Activated naive CD4-positive, alpha-beta T cell treated with anti-CD3 and anti-CD28 coated beads, Interleukin-2, amount 10 ng/mL, durations not matched to agents 7 days and 5 days (primary cell): ENCODE measurements at places on chromosomes 3 and 15.

- no peak for DNase-seq
These were observed 25.5 kb downstream of the TMEM41A start for GRCh38 chr3:185473290-185473815.

DNA sequence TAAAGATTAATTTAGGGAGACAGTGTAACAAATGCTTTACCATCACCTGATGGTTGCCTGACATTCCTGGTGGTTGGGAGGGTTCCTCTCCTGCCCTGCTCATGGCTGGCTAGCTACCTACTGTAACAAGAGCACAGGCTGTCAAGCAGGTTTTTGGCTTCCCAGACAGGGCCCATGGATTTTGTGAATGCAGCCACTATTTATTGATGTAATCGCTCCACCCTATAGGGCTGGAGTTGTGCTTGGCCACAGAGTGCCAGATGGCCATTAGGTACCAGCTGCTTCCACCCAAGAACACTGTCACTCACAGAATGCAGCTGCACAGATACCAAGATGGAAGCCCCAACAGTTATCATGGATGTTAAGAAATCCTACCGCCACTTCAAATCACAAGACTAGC, 31.0 kb upstream of the KLHL25 start:
- no peak for DNase-seq

- DNase-seq = no peak
These were observed 21.7 kb upstream of the CCDC39 start for GRCh38 chr3:180700941-180701340.

DNA sequence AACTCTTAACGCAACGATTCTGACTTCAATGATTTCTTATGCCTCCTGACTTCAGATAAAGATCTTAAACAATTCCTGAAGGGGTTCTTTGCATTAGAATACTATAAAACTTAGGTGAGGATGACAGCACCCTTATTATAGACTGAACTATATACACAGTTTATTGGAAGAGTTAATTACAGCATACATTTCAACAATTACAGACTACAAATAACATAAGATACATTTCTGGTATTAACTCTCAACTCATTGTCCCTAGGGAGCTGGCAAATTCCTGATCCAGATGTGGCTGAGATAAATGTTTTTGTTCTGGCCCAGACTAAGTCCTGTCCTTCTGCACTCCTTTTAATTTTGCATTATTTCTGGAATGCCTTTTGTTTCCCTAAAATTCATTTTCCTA, 155.5 kb upstream of the TMC3 start:
- no peak for DNase-seq

- DNase-seq = no peak
These were observed 114.5 kb upstream of the TNIK start for GRCh38 chr3:171574556-171575240.

DNA sequence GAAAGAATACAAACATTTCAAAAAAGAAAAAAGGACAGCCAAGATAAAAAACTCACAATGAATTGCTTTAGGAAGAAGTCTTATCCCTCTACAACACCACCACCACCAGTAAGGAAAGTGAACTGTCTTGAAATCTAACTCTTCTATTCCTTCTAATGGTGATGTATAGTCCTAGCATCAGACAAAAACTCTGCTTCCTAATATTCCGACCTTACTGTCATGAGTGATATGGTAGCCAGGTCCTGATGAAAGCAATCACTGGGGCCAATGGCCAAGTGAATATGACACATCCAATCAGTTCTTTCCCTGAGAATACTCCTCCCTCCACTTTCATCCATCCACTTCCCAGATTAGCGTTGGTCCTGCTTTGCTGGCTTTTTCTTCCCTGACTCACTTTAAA, 14.8 kb downstream of the GK5 start:
- no peak for DNase-seq

- DNase-seq = no peak
These were observed 24.1 kb downstream of the TOPAZ1 start for GRCh38 chr3:44265815-44266214.

DNA sequence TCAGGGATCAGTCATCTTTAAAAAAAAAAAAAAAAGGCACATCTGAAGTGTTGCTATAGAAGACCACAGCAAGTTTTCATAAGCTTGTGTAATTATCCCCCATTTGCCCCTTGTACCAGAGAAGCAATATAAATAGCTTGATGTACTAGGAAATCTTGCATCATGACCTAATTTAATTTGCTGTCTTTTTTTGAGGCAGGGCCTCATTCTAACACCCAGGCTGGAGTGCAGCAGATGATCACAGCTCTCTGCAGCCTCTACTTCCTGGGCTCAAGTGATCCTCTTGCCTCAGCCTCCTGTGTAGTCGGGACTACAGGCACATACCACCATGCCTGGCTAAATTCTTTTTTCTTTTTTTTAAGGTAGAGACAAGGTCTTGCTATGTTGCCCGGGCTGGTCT, 88.7 kb downstream of the ARIH1 start:
- no peak for DNase-seq

DNA sequence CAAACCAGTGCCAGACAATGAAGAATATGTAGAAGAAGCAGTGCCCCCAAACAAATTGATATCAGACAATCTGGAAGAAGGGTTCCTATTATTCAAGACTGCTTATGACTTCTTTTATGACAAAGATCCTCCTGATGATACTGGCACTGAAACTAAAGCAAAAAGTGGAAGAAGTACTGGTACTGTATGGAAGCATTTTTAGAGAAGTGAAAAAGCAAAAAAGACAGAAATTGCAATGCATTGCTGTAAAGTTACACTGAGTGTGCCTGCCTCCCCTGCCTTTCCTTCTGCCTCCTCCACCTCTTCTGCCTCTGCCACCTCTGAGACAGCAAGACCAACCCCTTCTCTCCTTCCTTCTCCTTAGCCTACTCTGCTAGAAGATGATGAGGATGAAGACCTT, 167.6 kb downstream of the PLCL2 start:
- DNase-seq = no peak

DNA sequence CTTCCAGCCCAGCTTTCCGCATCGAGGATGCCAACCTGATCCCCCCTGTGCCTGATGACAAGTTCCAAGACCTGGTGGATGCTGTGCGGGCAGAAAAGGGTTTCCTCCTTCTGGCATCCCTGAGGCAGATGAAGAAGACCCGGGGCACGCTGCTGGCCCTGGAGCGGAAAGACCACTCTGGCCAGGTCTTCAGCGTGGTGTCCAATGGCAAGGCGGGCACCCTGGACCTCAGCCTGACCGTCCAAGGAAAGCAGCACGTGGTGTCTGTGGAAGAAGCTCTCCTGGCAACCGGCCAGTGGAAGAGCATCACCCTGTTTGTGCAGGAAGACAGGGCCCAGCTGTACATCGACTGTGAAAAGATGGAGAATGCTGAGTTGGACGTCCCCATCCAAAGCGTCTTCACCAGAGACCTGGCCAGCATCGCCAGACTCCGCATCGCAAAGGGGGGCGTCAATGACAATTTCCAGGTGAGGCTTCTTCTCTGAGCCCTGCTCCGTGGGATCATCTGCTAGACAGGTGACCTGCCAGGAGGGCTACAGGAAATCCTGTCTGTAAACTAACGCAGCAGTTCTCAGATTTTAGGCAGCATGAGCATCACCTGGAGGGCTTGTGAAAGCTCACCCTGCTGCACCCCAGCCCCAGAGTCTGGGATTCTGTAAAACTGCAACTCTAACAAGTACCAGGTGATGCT, 1.6 kb downstream of the THBS1 start:
- DNase-seq = no peak
